ENCODE measurements at places on chromosomes 12 and 14. TPM values are rescaled to one million over a fixed set of nuclear protein-coding genes. Genes with fewer than 3 reads are reported as not detected.
A peak's percentile ranks its signal among the peaks of the same experiment; 100 is the strongest.

GRCh38 chr12:105775343-105775742 is 363.4 kb downstream of the NUAK1 start:
- no peaks in the 10 kb centered on the region for H3K27me3 ChIP-seq
- no peak overlapping the region for H3K27ac ChIP-seq
- no peak for DNase-seq
- no peaks in the 10 kb centered on the region for H3K4me1 ChIP-seq

GRCh38 chr12:42473130-42473529 is 116.4 kb downstream of the PRICKLE1 start:
- no peak overlapping the region for H3K4me3 ChIP-seq
- no peak for DNase-seq
- no peak overlapping the region for H3K27ac ChIP-seq
- H3K27me3 ChIP-seq, result peaks cover 5% of the 10 kb centered on the region

DNA sequence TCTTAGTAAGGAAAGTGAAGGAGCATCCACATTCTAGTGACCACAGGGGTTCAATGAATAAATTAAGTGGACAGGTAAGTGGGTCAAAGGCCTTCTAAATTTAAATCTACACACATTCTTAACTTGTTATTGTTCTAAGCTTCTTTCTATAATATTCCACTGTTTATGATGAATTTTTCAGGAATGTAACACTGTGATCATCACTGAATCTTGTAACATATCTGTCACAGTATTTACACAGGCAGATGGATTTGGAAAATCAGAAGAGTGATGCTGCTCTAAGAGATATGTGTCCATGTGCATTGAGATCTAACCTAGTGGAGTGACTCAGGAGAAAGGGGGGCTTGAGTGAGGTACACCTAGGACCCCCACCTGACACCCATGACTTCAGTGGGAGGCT is 115.4 kb upstream of the OVCH1 start:
- peaks cover 1% of the 10 kb centered on the region for H3K27me3 ChIP-seq
- no peaks in the 10 kb centered on the region for H3K36me3 ChIP-seq
- H3K27ac ChIP-seq, result no peak overlapping the region
- H3K4me3 ChIP-seq, result no peak overlapping the region
- H3K4me1 ChIP-seq, result no peaks in the 10 kb centered on the region

DNA sequence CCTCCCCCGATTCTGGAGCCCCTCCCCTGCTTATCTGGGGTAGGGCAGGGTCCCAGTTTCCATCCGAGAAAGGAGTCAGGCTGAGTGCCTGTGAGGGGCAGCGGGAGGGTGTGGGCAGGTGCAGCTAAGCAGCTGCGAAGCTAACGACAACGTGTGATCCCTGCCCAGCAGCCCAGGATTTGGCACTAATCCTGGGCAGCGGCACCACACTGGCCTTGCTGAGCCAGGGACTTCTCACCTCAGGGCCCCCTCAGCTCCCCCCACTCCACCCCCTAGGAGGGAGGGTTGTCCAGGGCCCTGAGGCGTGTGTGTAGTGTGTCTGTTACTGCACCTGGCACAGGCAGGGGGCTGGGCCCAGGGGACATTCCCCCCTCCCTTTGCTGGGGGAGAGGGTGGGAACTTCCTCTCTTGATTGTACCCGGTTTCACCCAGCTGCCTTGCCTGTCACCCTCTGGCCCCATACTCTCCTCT is 1.8 kb downstream of the SMIM41 start:
- peak overlapping the region; percentile 22 for H3K27ac ChIP-seq
- H3K4me3 ChIP-seq, result no peak overlapping the region
- no peak for DNase-seq
- H3K4me1 ChIP-seq, result peaks cover 6% of the 10 kb centered on the region
- H3K36me3 ChIP-seq, result peaks cover 9% of the 10 kb centered on the region
- H3K27me3 ChIP-seq, result peaks cover 3% of the 10 kb centered on the region

- no peak for DNase-seq
- H3K4me1 ChIP-seq, result peaks cover 28% of the 10 kb centered on the region
- H3K27me3 ChIP-seq, result peaks cover 2% of the 10 kb centered on the region
- peak overlapping the region; percentile 77 for H3K27ac ChIP-seq
- H3K4me3 ChIP-seq, result peak overlapping the region; percentile 29
- H3K36me3 ChIP-seq, result no peaks in the 10 kb centered on the region
Observed at GRCh38 chr14:92759300-92759678, 10.9 kb upstream of the LGMN start.

- no peaks in the 10 kb centered on the region for H3K36me3 ChIP-seq
- H3K27me3 ChIP-seq, result peaks cover 46% of the 10 kb centered on the region
- H3K27ac ChIP-seq, result no peak overlapping the region
- DNase-seq, result no peak
- H3K4me1 ChIP-seq, result peaks cover 5% of the 10 kb centered on the region
- peak overlapping the region; percentile 39 for H3K4me3 ChIP-seq
Observed at GRCh38 chr14:105411017-105411941, 8.3 kb upstream of the MTA1 start.

GRCh38 chr14:60184146-60184904 is 19.1 kb upstream of the DHRS7 start:
- H3K4me1 ChIP-seq, result peaks cover 11% of the 10 kb centered on the region
- H3K27ac ChIP-seq, result peak overlapping the region; percentile 84
- H3K27me3 ChIP-seq, result no peaks in the 10 kb centered on the region
- no peak for DNase-seq

- peaks cover 5% of the 10 kb centered on the region for H3K27me3 ChIP-seq
- H3K27ac ChIP-seq, result no peak overlapping the region
- peaks cover 2% of the 10 kb centered on the region for H3K4me1 ChIP-seq
- H3K4me3 ChIP-seq, result no peak overlapping the region
- no peak for DNase-seq
Observed at GRCh38 chr12:15756822-15757221, 32.4 kb downstream of the EPS8 start.

DNA sequence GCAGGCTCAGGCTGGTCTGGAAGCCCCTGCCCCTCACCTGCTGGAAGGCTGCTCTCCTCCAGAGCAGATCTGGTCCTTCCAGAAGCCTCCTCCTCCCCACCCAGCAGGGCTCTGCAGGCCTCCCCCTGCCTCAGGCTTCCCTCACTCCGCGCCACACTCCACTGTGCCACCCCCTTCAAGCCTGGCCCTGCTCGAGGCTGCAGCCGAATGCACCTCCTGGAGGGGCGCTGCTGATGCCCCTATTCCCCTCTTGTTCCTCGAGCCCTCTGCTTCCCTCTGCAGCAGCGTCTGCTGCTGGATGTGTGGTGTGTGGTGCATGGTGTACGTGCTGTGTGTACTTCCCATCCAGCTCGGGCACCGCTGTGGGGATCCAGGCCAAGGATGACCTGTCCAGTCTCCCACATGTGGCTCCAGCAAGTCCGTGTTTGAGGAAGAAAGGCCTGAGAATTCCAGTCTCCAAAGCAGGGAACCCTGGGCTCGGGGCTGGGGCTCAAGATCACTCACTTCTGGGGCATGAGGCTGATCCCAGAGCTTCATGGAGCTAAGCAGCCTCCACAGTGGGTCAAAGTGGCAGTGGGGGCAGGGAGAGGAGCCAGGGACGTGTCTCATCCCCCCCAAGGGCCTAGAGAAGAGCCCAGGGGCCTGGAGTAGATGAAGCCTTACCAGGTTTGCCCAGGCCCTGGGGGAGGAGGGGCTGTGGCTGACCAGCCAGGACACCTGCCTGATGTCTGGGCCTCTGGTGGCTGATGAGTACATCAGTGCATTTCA is 136.0 kb upstream of the C14orf180 start:
- H3K36me3 ChIP-seq, result no peaks in the 10 kb centered on the region
- H3K4me1 ChIP-seq, result no peaks in the 10 kb centered on the region
- peaks cover 6% of the 10 kb centered on the region for H3K27me3 ChIP-seq
- H3K27ac ChIP-seq, result no peak overlapping the region
- DNase-seq, result no peak

- no peaks in the 10 kb centered on the region for H3K36me3 ChIP-seq
- H3K27ac ChIP-seq, result no peak overlapping the region
- H3K4me3 ChIP-seq, result no peak overlapping the region
- H3K27me3 ChIP-seq, result no peaks in the 10 kb centered on the region
Observed at GRCh38 chr12:80692114-80692513, 15.3 kb upstream of the MYF6 start.

DNA sequence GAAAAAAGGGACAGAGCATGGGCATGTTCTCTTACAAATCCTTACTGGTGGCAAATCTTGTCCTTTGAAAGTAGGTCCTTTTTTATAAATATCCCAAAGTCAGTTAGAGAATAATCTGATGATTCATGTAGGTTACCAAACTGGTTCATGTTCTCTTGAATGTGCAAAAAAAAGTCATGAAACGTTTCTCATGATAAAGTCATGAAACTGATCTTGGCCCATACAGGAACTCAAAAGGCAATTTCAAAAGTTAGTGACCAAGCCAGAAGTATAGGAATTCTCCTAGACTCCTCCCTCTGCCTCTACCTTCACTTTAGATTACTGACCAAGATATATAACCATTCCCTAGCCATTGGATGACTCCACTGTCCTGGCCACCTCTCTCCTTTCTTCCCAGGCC is 27.3 kb upstream of the SPTSSA start:
- no peak for DNase-seq
- no peak overlapping the region for H3K4me3 ChIP-seq

- DNase-seq, result no peak
- peaks cover 27% of the 10 kb centered on the region for H3K27me3 ChIP-seq
- no peak overlapping the region for H3K27ac ChIP-seq
- H3K36me3 ChIP-seq, result no peaks in the 10 kb centered on the region
- H3K4me1 ChIP-seq, result peaks cover 27% of the 10 kb centered on the region
- H3K4me3 ChIP-seq, result no peak overlapping the region
Observed at GRCh38 chr14:99790201-99790977, 2.8 kb upstream of the EML1 start.

DNA sequence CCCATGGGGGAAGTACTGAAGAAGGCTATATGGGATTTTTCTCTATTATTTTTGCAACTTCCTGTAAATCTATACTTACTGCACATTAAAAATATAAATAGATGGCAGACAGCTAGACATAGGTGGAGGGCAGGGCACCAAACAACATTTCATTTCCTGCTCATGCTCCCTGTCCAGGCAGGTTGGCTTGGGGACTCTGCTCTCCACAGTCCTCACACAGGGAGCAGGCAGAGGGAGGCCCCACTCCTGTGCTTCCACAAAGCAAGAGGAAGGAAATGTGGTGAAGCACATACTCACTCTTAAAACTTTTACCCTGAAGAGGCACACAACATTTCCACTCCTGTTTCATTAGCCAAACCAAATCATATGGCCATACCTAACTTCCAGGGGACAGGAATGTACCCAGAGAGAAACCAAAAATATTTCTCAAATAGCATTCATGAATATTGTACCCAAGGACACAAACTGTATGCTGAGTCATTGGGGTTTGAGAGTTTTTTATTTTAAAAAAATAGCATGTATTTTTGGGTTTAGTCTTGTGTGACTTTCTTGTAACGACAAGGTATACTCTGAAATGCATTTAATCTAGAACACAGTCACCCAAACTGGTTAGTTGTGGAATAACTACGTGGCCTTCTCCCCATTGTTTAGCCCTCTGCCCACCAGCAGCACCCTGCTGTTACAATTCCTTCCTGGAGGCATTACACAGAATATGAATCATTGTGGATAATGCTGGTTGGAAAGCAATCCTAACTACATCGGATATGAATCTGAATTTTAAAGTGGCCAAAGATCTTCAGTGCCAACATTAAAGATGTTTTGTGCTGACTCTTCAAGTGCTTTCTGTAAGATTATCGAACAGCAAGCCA is 40.9 kb downstream of the RTN1 start:
- DNase-seq, result no peak
- H3K4me1 ChIP-seq, result no peaks in the 10 kb centered on the region
- no peaks in the 10 kb centered on the region for H3K36me3 ChIP-seq
- peaks cover 12% of the 10 kb centered on the region for H3K27me3 ChIP-seq
- no peak overlapping the region for H3K27ac ChIP-seq

GRCh38 chr14:92259613-92260357 is 63.2 kb upstream of the SLC24A4 start:
- H3K27me3 ChIP-seq, result peaks cover 21% of the 10 kb centered on the region
- no peak for DNase-seq
- no peaks in the 10 kb centered on the region for H3K36me3 ChIP-seq
- no peak overlapping the region for H3K4me3 ChIP-seq

GRCh38 chr14:71661441-71661840 is 270.8 kb upstream of the RGS6 start:
- peaks cover 15% of the 10 kb centered on the region for H3K4me1 ChIP-seq
- DNase-seq, result no peak
- peaks cover 26% of the 10 kb centered on the region for H3K36me3 ChIP-seq
- no peak overlapping the region for H3K4me3 ChIP-seq
- no peak overlapping the region for H3K27ac ChIP-seq

DNA sequence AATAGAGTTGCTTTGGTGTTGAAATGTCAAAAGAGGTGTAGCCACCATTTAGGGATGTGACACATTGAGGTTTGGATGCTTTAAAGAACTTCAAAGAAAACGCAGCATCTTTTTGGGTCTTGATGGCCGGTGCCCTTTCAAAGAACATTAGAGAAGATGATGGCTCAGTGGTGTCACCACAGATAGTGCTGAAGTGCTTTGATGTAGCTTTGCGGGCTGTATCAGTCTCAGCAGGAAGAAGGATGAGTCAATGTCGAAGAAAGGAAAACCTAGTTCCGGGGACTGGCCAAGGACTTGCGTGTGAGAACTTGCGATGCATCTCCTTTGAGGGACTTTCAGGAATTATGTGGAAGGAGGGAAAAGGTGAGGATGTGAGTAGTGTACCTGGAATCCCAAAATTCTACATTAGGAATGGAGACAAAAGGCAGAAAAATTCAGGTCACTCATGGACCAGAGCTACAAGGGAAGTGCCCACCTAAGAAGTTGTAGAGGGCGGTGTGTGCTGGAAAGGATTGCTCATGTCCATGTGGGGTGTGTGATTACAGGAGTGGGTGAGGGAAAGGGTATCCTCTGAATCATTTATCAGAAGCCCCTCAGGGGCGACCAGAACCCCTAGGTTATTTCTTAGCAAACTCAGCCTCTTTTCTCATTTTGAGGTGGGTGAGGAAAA is 39.7 kb upstream of the GZMB start:
- peaks cover 8% of the 10 kb centered on the region for H3K36me3 ChIP-seq
- peaks cover 68% of the 10 kb centered on the region for H3K4me1 ChIP-seq
- peak overlapping the region; percentile 81 for H3K4me3 ChIP-seq
- peak overlapping the region; percentile 100 for H3K27ac ChIP-seq
- H3K27me3 ChIP-seq, result no peaks in the 10 kb centered on the region

Gene CELA1
- not detected for total RNA-seq

Gene MYL6B
- 46.6 TPM for total RNA-seq

Gene KRT83
- total RNA-seq, result not detected

Gene UBE2N
- total RNA-seq, result 121 TPM

Gene PPP1R1A
- total RNA-seq, result not detected

Gene C12orf54
- not detected for total RNA-seq

Gene STXBP6
- not detected for total RNA-seq

Gene OTX2
- not detected for total RNA-seq

Gene CLMN
- 4.3 TPM for total RNA-seq

Gene IFNG-AS1
- total RNA-seq, result 5.1 TPM

Gene SERPINA6
- total RNA-seq, result not detected

Gene AVPR1A
- total RNA-seq, result not detected

Gene SERPINA10
- not detected for total RNA-seq
